Right lobe of liver (tissue), 6 donors: ENCODE measurements at places on chromosomes 6 and 20. TPM values are rescaled to one million over a fixed set of nuclear protein-coding genes. Genes with fewer than 3 reads are reported as not detected.

The HLA-DOA gene
- total RNA-seq: 0.37 TPM

The SRMS gene
- total RNA-seq: not detected

The FUT9 gene
- not detected for total RNA-seq

The MEI4 gene
- total RNA-seq: 0.20 TPM

The THBD gene
- total RNA-seq: 1.4 TPM

The POU5F1 gene
- 3.6 TPM for total RNA-seq

The WFDC12 gene
- total RNA-seq: not detected

The PAQR8 gene
- total RNA-seq: 0.29 TPM

DNA sequence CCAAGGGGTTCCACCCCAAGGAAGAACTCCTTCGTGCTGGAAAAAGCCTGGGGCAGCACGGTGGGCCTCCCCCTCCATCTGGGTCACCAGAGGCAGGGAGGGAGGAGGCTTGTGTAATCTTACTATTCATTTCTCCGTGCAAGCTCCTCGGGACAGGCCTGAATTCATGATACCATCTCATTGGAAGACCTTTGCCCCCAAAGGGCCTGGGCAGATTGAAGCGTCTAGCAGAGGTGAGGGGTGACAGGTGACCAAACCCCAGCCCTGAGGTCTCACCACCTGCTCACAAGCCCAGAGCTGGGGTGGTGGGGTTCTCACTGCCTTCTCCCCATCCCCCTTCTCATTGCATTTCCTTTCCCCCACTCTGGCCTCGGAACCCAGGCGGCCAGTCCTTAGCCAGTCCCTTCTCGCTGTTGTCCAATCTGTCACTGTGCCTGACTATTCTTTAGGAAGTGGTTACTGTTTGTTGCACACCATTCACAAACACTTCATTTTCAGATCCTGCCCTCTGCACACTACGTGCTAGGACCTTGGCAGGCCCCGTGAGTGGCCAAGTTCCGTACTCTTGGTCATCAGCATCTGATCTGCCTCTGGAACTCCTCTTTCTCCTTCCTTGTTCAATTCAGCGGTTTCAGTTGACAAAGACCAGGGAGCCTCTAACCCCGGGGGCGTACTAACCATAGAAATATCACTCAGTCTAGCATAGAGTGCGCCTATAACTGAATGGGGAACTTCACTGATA is 137.1 kb downstream of the LY86 start:
- H3K4me3 ChIP-seq: peak overlapping the region; percentile 52
- H3K27me3 ChIP-seq: no peaks in the 10 kb centered on the region
- DNase-seq: no peak
- H3K36me3 ChIP-seq: no peaks in the 10 kb centered on the region
- peak overlapping the region; percentile 97 for H3K27ac ChIP-seq
- no peaks in the 10 kb centered on the region for H3K4me1 ChIP-seq

DNA sequence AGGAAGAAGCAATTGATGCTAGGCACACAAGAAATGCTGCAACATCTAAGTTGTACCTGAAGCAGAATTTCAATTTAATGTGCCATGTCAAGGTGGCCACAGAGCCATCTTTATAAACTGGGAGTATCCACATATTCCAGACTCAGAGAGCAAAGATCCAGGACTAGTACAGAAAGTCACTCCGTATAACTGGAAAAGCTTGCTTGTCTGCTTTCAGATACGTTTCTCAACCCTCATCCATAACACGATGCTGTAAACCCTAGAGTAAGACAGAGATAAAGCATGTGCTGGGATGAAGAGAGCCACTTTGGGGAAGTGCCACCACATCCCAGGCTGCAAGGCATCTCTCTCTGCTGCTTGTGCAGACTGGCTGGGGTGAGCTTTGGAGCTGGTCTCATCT is 134.7 kb downstream of the PACRG start:
- H3K36me3 ChIP-seq: no peaks in the 10 kb centered on the region
- DNase-seq: no peak
- H3K4me1 ChIP-seq: no peaks in the 10 kb centered on the region
- no peak overlapping the region for H3K4me3 ChIP-seq
- H3K27me3 ChIP-seq: no peaks in the 10 kb centered on the region

GRCh38 chr6:108673602-108674001 is 112.9 kb downstream of the FOXO3 start:
- no peak overlapping the region for H3K27ac ChIP-seq
- no peak for DNase-seq
- peaks cover 46% of the 10 kb centered on the region for H3K4me1 ChIP-seq
- H3K4me3 ChIP-seq: no peak overlapping the region
- no peaks in the 10 kb centered on the region for H3K36me3 ChIP-seq

DNA sequence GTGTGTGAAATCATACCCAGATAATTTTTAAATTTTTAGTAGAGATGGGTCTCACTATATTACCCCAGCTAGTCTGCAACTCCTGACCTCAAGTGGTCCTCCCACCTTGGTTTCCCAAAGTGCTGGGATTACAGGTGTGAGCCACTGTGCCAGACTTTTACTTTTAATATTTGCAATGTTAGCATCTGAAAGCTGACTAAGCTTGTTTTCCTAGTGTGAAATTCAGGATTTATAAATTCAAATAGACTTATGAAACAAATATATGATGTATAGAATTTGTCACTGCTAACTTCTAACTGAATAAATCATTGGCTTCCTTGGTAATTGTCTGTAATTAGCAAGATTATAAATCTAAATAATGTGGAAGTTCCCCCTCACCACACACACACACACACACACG is 58.8 kb upstream of the SLC22A23 start:
- no peaks in the 10 kb centered on the region for H3K36me3 ChIP-seq
- no peak for DNase-seq
- H3K27ac ChIP-seq: no peak overlapping the region
- H3K27me3 ChIP-seq: no peaks in the 10 kb centered on the region

GRCh38 chr6:89977808-89978748 is 83.8 kb downstream of the GJA10 start:
- H3K4me3 ChIP-seq: no peak overlapping the region
- H3K27me3 ChIP-seq: no peaks in the 10 kb centered on the region
- no peak overlapping the region for H3K27ac ChIP-seq

DNA sequence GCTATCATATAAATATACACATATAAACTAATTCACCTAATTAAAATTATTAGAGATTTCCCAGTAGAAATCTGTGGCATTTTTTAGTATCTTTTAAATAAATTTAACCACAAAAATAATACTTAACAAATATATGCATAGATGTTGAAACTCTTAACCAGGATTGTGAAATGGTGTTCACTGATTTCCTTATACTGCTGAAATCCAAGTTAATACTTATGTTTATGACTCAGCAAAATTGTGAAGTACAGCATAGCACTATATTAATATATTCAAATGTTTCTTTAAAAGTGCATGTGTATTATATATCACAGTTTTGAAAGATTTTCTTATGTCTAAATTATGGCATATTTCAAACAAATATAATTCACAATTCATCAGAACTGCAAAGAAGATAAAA is 328.2 kb upstream of the MANEA start:
- H3K27me3 ChIP-seq: no peaks in the 10 kb centered on the region
- no peaks in the 10 kb centered on the region for H3K36me3 ChIP-seq
- no peak for DNase-seq

- no peaks in the 10 kb centered on the region for H3K36me3 ChIP-seq
- no peaks in the 10 kb centered on the region for H3K4me1 ChIP-seq
- no peak overlapping the region for H3K27ac ChIP-seq
- H3K4me3 ChIP-seq: no peak overlapping the region
Measured at GRCh38 chr6:111837007-111837406, 36.2 kb downstream of the FYN start.

- no peak for DNase-seq
- H3K4me3 ChIP-seq: no peak overlapping the region
- H3K27me3 ChIP-seq: no peaks in the 10 kb centered on the region
- no peaks in the 10 kb centered on the region for H3K4me1 ChIP-seq
Measured at GRCh38 chr6:41153451-41153850, 696 bp downstream of the TREML1 start.

DNA sequence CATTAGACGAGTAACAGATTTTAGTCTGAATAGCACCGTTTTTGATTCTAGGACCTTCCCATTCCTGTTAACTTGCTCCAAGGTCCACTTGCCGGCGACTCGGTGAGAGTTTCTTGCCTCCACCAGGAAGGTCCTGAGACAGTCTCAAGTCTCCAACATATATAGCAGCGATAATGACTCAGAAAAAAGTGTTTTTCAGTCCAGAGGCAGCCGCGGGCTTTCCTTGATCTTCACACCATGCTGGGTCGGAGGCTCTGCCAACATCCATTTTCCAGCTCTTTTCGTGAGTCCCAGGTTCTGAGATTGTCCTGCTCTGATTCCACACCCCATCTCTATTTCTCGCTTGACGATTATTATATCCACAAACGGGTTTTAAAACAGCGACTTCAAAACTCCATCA is 170.5 kb downstream of the GPX5 start:
- peaks cover 7% of the 10 kb centered on the region for H3K27me3 ChIP-seq
- no peak overlapping the region for H3K4me3 ChIP-seq
- no peak overlapping the region for H3K27ac ChIP-seq
- H3K36me3 ChIP-seq: no peaks in the 10 kb centered on the region

- H3K4me1 ChIP-seq: no peaks in the 10 kb centered on the region
- H3K4me3 ChIP-seq: no peak overlapping the region
- peaks cover 32% of the 10 kb centered on the region for H3K27me3 ChIP-seq
- H3K36me3 ChIP-seq: no peaks in the 10 kb centered on the region
Measured at GRCh38 chr6:28807682-28808280, 116.0 kb downstream of the TRIM27 start.

GRCh38 chr20:23570178-23570760 is 2.0 kb upstream of the CST9L start:
- H3K27me3 ChIP-seq: no peaks in the 10 kb centered on the region
- no peak for DNase-seq
- H3K4me3 ChIP-seq: no peak overlapping the region
- H3K27ac ChIP-seq: no peak overlapping the region

DNA sequence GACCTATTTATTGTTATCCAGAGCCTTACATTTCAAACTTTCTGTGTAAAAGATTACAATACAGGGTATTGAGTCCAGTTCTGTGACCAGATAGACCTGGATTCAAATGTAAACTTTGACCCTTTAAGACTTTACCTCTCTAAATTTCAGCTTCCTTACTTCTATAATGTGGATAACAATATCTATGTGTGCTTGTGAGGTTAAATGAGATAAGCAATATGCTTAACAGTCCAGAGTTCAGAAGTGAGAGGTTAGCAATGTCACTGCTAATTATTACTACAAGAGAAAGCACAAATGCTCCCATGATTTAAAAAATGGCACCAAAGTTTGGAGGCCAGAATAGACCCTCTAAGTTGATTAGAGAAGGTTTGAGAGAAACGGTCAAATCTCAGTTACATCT is 27.5 kb downstream of the EPB41L2 start:
- no peaks in the 10 kb centered on the region for H3K36me3 ChIP-seq
- no peak overlapping the region for H3K4me3 ChIP-seq
- H3K4me1 ChIP-seq: peaks cover 9% of the 10 kb centered on the region

DNA sequence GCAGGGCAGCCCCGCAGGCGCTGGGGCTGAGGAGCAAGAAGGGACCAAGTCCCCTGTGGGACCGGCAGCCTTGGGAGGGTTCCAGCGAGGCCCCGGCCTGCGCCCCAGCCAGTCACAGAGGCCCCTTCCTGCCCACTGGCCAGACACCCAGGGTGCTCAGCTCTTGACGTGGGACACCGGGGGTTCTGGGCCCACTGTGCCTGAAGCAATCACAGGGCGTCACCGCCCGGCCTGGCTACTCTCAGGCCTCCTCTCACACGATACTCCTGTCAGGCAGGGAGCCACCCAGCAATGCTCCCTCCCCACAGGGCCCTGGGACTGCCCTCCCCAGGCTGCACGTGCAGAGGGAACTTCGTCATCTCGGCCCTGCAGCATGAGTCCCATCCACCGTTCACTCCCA is 14.5 kb downstream of the TAF4 start:
- no peaks in the 10 kb centered on the region for H3K36me3 ChIP-seq
- no peak overlapping the region for H3K4me3 ChIP-seq
- no peak overlapping the region for H3K27ac ChIP-seq
- no peaks in the 10 kb centered on the region for H3K27me3 ChIP-seq

- H3K27ac ChIP-seq: no peak overlapping the region
- no peak for DNase-seq
- no peaks in the 10 kb centered on the region for H3K27me3 ChIP-seq
- H3K4me3 ChIP-seq: no peak overlapping the region
- H3K4me1 ChIP-seq: no peaks in the 10 kb centered on the region
- H3K36me3 ChIP-seq: no peaks in the 10 kb centered on the region
Measured at GRCh38 chr6:145077382-145077781, 657.9 kb downstream of the EPM2A start.

GRCh38 chr20:57922706-57923105 is 212.9 kb upstream of the PMEPA1 start:
- no peaks in the 10 kb centered on the region for H3K27me3 ChIP-seq
- no peak overlapping the region for H3K4me3 ChIP-seq
- DNase-seq: no peak
- no peak overlapping the region for H3K27ac ChIP-seq
- no peaks in the 10 kb centered on the region for H3K36me3 ChIP-seq

DNA sequence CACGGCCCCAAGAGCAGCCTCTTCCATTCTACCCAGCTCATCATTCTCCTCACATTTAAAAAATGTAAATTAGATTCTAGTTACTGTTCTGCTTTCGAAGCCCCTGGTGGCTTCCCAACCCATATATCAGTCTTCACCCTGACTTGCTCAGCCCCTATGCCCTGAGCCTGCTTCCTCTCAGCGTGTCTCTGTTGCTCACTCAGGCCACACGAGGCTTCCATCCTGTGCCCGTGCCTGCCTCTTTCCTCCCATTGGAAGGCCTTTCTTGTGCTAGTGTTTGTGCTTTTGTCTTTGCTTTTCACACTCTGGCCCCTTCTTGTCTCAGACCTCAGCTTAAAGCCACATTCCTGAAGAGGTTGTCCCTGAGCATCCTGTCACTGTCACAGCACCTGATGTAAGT is 78.1 kb downstream of the AFDN start:
- no peak overlapping the region for H3K4me3 ChIP-seq
- no peaks in the 10 kb centered on the region for H3K27me3 ChIP-seq
- H3K36me3 ChIP-seq: peaks cover 8% of the 10 kb centered on the region
- peaks cover 6% of the 10 kb centered on the region for H3K4me1 ChIP-seq
- H3K27ac ChIP-seq: no peak overlapping the region

- no peaks in the 10 kb centered on the region for H3K27me3 ChIP-seq
- no peak for DNase-seq
- no peaks in the 10 kb centered on the region for H3K36me3 ChIP-seq
- no peaks in the 10 kb centered on the region for H3K4me1 ChIP-seq
Measured at GRCh38 chr20:10478205-10478604, 43.1 kb downstream of the SLX4IP start.

DNA sequence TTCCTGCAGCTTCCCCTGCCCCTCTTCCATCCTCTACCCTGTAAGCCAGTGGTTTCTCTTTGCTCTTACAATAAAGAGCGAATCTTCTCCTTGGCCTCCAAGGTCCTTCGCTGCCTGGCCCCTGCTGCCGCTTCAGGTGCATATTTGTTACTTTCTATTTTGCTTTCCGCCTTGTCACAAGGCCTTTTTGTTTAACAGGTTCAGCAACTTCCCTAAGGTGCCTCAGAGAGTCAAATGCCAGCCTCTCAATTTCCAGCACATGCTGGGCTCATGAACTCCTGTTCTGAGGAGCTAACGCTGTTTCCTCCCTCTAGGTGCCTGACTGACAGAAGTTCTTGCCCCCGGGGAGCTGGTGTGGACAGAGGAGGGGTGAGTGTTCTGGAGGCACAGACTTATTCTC is 42.4 kb upstream of the EPB41L1 start:
- H3K27ac ChIP-seq: no peak overlapping the region
- no peak for DNase-seq
- H3K4me1 ChIP-seq: no peaks in the 10 kb centered on the region
- H3K27me3 ChIP-seq: no peaks in the 10 kb centered on the region
- no peak overlapping the region for H3K4me3 ChIP-seq

GRCh38 chr20:22106308-22106938 is 401.0 kb downstream of the PAX1 start:
- no peaks in the 10 kb centered on the region for H3K36me3 ChIP-seq
- H3K4me3 ChIP-seq: no peak overlapping the region
- no peaks in the 10 kb centered on the region for H3K27me3 ChIP-seq
- H3K4me1 ChIP-seq: no peaks in the 10 kb centered on the region
